ENCODE measurements at places on chromosomes 2 and 18. TPM values are rescaled to one million over a fixed set of nuclear protein-coding genes. Genes with fewer than 3 reads are reported as not detected.

DNA sequence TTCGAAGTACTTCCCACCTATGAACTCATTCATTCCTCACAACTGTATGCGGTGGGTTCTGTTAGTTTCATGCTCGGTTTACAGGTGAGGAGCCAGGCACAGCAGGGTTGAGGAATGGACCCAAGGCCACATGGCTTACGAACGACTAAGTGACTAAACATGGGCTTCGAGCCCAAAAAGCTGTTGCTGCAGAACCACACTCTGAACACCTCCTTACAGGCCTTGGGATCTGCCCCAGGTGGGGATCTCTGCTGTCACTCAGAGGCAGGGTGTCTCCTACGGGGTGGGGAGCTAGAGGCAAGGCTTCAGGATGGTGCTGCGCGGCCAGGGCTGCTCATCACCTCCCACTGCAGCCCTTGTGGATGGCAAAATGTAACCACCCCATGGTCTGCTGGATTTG is 80.9 kb downstream of the TSHZ1 start:
- no peak for DNase-seq

GRCh38 chr2:218407717-218408116 is 8.0 kb downstream of the CTDSP1 start:
- no peak for DNase-seq

GRCh38 chr2:189933911-189934399 is 128.6 kb downstream of the MSTN start:
- peak; percentile 17 for DNase-seq

DNA sequence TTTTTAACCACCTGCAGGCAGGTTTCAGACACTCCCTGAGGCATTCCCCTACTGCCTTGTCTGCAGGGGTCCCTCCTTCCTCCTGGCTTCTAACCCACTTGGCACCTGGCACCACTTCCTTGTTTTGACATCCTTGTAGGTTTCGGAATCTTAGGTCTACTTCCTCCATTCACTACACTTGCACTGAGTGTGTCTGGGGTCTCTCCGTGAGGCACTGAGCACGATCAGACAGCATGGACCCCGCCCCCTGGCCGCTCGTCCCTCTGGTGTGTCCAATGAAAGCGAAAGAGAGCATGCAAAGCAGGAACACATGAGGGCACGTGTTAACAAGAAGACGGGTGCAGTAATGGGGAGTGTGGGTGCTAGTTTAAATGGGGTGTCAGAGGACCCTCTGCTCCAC is 63.8 kb downstream of the HAUS1 start:
- no peak for DNase-seq

Gene NR4A2
- polyA plus RNA-seq = 1.6 TPM

Gene CGREF1
- 1.0 TPM for polyA plus RNA-seq
